ENCODE measurements at places on chromosomes 13 and 19. TPM values are rescaled to one million over a fixed set of nuclear protein-coding genes. Genes with fewer than 3 reads are reported as not detected.

The VMAC gene
- total RNA-seq: 6.7 TPM

- DNase-seq: no peak
Measured at GRCh38 chr19:48673436-48674100, 751 bp upstream of the NTN5 start.

DNA sequence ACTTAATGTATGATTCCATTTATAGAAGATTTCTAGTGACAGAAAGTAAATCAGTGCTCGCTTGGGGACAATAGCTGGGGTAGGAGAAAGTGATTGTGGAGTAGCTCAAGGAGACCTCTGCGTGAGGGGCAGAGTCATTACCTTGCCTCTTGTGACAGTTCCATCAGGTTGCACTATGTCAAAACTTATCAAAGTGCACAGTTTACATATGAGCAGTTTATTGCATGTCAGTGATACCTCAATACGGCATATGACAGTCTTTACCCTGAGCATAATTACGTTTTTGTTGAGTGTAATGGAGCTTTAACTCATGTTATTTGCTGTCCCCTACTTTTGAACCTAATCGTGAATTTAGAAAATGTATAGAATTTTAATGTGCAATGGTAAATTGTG, 15.0 kb downstream of the ARHGEF7 start:
- DNase-seq: no peak

GRCh38 chr13:105070452-105070851, 1465.0 kb downstream of the EFNB2 start:
- no peak for DNase-seq

DNA sequence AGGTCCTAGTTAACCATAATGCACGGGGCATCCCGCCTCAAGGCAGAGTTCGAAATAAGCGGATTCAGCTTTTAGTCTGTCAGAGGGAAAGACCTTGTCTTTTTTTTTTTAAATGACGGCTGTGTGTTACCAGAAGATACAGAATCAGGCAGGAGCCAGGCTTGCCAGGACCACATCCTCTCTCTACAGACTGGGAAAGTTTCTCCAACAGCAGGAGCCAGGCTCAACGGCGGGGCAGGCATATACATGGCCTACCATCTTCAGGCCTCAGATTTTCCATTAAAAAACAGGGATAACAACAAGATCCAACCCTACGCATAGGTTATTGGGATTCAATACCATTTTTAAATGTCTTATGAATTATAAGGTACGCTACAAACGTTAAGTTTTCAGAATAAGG, 17.8 kb downstream of the IRS2 start:
- no peak for DNase-seq

DNA sequence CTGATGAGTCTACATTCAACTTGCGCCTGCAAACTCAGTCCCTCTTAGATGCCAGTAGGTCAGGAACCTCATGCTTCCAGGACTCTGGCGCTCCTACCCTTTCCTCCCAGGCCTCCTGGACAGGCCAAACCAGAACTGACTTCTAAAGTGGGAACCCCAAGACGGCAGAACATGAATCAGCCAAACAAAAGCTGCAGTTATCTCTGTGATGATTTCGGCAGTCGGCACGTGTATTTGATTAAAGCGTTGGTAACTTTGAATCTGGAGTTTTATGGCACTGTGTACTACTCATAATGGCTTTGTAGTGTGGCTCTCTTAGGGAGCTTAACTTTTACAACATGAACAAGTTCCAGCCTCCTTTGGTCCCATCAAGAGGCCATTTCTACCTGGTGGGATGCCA, 13.7 kb downstream of the ACTN4 start:
- DNase-seq: no peak

DNA sequence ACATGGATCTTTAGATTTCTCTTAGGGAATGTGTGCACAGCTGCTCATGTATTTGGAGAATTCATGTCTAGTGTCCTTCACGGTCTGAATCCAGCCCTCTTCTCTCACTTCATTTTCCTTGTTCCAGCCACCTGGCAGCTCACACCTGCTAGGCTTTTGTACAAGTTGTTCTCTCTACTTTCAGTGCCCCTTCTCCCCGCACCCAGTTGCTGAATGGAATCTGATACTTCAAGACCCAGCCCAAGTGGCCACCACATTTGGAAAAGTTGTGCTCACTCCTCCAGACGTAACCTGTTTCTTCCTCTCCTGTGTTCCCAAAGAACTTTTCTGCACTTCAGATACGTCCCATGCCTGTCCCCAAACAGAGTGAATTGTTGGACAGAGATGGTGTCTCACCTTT, 235.6 kb downstream of the SHISA2 start:
- no peak for DNase-seq

The GJB6 gene
- total RNA-seq: 0.62 TPM

DNA sequence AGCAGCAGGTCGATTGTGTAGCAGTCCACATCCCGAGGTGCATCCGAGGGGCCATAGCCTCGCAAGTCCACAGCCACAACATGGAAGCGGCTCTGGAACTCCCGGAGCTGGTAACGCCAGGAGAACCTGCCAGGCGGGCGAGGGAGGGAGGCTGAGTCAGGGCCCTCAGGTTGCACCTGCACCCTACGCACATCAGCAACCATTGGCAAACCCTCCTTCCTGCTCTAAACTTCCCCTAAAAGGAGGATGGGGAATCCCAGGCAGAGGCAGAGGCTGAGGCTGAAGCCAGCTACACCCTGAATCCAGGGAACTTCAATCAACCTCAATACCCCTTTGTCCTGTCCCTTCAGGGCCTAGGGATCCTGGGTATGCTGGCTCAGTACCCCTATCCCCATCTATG, 977 bp downstream of the EPHX3 start:
- no peak for DNase-seq

The ATXN8OS gene
- total RNA-seq: not detected

The RLN3 gene
- not detected for total RNA-seq

DNA sequence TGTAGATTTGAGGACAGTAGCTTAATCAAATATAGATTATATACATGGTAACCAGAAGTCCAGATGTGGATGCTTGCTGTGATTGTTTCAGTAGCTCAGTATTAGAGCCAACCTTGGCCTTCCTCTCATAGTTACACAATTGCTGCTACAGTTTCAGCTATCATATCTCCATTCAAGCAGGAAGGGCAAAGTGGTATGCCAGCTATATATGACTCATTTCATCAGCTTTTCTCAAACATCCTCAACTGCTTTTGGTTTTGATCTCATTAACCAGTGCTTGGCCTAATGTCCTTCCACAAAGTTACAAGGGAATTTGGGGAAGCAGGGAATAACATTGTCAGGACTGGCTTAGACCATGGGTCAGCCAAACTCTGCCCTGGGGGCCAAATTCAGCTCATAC, 73.0 kb upstream of the MAB21L1 start:
- no peak for DNase-seq

GRCh38 chr19:3508771-3509535, 2.8 kb downstream of the FZR1 start:
- no peak for DNase-seq

DNA sequence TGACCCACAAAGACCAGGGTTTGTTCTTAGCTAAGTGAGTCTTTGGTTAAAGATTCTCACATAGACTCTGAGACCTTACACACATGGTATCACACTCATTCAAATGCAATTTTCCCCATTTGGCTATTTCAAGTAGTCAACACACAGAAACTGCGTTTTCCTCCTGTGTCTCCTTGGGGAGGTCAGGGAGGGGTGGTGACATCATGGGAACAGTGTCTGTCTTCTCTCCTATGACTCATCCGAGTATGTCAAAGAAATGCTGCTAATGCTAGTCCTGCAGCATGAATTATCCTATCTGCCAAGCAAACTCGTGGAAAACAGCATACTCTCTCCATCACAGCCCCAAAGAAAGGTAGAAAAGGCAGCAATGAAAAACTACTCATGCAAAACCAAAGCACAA, 100.2 kb downstream of the ENOX1 start:
- no peak for DNase-seq

DNA sequence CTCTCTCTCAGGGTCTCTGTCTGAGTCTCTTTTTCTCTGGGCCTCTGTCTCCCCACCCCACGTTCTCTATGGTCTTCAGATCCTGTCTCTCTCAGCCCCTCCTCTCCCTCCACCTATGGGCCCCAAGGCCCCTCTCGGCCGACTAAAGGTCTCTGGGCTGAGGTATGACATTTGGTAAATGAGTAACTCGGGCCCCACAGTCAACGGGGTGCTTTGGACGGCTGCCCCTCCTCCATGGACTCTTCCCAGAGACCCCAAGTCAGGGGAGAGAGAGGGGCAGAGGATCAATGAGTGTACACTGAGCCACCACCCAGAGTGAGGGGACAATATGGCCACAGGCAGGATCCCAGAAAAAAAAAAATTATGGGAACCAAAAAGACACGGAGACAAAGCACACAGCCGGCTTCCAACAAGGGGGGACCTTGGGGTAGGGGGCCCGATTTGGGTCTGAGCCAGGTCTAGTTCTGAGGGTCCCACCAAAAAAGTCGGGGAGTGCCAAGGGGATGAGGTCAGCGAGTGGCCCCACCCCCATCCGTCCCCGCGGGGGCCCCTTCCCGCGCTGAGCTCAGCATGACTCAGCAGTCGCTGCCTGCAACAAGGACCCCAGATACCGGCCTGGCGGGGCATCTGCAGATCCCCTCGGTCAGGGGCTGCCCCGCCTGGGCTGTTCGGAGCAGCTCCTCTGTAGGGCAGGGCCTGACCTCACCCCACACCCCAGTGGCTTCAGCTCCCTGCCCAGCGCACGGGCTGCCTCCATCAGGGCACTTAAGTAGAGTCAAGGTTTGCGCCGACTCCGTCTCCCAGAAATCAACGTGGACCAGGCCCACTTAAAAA, 1.5 kb upstream of the FTL start:
- DNase-seq: peak; percentile 88

DNA sequence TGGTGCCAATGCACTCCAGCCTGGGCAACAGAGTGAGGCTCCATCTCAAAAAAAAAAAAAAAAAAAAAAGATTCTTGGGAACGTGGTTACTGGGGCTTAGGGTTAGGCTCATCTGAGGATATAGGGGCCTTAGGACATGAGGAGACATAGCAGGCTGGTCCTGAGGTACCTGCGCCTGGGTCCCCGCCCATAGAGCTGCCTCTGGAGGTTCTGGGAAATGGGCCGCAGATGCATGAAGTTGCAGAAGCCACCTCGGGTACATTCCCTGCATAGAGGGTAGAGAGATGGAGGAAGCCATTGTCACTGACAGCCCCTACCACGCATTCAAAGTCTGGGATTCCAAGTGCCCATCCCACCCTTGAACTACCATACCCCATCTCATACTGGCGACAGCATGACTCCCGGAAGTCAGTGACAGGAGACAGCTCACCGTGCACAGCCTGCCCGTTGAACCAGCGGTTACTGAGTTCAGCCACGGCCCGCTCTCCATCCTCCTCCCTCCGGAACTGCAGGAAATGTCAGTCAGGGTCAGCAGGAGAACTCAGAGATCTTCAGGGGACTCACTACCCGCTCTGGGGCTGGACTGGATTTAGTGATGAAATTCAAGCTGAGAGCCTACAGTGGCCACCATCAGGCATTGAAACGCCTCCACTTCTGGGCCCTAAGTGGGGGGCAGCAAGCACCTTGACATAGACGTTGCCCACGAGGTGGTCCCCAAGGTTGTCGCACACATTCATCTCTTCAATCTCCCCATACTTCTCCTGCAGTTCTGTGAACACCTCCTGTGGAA, 1.4 kb downstream of the U2AF1L4 start:
- DNase-seq: no peak

DNA sequence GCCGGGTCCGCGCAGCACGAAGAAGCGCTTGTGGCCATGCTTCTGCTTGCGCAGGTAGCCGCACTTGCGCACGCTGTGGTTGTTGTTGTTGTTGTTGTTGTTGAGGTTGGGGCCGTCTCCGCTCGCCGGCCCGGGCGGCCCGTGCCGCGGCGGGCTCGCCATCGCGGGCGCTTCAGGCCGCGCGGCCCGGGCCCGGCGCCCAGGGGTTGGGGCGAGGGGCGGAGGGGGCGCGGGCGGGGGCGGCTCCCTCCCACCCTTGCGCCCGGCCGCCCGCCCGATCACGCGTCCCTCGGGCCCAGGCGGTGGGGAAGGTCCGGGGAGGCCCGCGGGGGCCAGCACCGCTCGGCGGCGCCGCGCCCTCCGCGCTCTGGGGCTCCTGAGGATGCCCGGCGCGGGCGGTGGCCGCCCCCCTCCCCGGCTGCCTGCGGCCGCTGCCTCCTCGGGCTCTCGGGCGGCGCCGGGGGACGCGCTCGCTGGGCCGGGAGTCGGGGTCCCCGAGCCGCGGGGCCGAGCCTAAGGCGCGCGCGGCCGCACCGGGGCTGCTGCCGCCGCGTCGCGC, 412 bp downstream of the IRS2 start:
- DNase-seq: no peak

DNA sequence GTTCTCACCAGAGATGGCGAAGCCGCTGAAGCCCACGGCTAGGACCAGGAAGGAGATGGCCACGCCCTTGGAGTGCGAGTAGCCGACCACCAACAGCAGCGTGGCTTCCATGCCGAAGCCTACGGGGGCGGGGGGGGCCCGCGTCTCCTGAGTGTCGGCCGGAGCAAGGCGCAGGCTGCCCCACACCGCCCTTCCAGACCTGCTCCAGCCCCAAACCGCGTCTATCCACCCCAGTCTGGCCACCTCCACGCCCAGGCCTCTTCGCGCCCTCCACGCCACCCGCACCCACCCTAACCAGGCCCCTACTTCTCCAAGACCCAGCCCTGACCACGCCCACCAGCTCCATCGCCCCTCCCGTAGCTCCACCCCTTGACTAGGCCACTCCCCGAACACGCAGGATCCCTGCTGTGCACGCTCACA, 6.2 kb downstream of the GFY start:
- no peak for DNase-seq

The DBP gene
- 3.9 TPM for total RNA-seq

The EXOC3L2 gene
- total RNA-seq: not detected

DNA sequence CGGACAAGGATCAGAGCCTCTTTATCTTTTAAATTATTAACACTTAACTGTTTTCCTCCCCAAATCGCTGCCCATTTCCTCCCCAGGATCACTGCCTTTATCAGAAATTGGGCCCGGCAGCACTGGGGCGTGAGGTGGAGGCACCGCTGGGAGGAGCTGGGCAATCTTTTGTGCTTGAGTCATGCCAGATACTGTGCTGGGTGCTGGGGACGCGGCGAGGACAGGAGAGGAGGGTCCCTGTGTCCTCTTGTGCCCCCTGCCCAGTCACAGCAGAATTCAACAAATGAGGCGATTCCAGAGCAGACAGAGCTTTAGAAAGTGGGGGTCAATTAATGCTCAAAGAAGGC, 347.8 kb downstream of the ZNF536 start:
- no peak for DNase-seq

DNA sequence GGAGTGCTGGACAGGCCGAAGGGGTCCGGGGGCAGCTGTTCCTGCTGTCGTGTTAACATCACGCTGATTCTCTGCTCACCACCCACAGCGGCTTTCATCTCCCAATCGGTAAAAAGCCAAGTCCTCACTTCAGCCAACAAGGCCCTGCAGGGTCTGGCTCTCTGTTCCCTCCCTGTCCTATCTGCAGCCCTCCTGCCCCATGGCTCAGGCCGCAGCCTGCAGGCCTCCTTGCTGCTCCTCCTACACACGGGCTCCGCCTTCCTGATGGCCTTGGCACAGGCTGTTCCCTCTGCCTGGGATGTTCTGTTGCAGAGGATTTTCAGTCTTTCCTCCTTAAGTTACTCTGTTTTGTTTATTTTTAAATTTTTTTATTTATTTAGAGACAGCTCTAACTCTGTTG, 22.2 kb downstream of the FUZ start:
- DNase-seq: no peak

- no peak for DNase-seq
Measured at GRCh38 chr13:95185311-95185710, 115.9 kb downstream of the ABCC4 start.

The SSC5D gene
- 0.50 TPM for total RNA-seq
